ENCODE measurements at places on chromosomes 5 and 9.

- DNase-seq: no peak
Observed at GRCh38 chr9:36945999-36946398, 88.1 kb downstream of the PAX5 start.

DNA sequence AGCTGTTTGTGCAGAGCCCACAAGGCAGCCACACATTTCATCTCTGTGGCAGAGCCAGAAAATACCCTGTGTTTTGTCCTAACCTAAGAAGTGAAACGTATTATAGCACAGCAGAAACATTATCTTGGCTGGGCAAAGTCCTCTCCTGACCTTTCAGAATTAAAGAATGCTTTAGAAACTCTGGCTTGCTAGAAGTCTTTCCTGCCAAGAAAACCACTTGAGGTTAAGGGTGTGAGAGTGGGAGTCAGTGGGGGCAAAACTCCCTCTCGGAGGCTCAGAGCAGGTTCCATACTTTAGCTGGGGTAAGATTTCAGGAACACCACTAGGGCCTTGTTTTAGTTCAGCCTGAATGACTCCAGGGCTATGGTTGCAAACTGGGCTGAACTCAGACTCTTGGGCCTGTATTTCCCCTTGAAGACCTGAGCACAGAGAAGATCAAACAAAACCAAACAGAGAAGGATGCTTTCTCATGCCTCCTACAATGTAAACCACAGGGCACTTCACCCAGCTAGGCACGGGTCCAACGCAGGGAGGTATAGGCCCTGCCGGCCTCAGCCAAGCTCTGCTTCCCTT, 48.0 kb downstream of the ZNF366 start:
- no peak for DNase-seq

DNA sequence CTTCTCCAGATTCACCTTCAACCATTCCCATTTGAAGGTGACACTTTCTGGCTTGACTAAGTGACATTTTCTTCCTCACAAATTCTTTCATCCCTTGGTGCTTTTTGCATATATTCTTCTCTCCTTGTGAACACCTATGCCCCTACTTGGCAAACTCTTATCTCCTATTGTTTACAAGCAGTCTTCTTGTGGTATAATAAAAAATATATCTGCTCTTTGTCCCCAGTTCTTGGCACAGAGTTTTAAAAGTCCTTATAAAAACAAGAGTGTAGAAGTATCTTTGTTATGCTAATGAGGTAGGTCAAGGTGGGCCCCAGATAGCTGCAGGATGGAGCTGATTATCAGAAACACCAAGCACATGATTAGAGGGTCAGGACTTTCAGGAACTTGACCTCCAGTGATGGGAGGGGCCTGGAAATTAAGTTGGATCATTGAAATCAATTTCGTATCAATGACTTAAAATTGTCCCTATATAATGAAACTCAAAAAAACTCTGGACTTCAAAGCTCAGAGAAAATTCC, 38.0 kb downstream of the TMEM161B start:
- DNase-seq: no peak

DNA sequence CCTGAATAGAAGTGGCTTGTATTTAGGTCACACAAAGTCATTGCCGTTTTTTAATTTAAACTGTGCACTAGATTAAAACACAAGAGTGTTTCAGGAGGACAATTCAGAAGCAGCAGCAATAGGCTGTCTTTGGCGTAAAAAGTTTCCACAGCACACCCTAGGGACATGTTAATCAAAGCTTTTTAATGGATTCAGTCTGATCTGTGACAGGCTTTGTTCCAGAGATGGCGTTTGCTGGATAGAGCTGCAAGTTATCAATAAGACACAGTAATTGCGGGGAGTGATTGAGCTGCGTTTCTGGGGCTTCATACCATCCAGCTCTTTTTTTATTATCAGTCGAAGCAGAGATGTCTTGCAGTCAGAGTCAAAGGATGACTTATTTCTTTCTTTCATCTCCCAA, 300.3 kb downstream of the ZNF608 start:
- no peak for DNase-seq

GRCh38 chr5:10161778-10162177, 87.9 kb downstream of the ATPSCKMT start:
- DNase-seq: no peak

GRCh38 chr5:1823381-1824034, 22.3 kb downstream of the NDUFS6 start:
- no peak for DNase-seq

GRCh38 chr5:1186351-1187233, 14.8 kb upstream of the SLC6A19 start:
- no peak for DNase-seq

DNA sequence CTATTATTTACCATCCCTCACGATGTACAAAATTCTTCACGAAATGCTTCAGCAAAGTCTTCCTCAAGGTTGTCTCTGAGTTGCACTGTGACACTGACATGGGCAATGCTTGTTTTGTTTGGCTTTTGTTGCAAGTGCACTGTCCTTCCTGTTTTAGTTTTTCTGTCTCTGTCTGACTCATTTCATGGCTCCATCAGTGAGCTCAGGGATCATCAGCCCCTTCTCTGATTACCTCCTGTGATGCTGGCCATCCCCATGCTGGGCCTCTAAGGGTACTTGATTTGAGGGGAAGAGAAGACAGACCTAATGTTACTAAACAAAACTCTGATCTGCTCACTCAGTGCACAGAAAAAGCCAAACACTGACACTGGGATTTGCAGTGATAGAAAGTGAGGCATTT, 37.6 kb upstream of the STX17 start:
- peak; percentile 68 for DNase-seq

DNA sequence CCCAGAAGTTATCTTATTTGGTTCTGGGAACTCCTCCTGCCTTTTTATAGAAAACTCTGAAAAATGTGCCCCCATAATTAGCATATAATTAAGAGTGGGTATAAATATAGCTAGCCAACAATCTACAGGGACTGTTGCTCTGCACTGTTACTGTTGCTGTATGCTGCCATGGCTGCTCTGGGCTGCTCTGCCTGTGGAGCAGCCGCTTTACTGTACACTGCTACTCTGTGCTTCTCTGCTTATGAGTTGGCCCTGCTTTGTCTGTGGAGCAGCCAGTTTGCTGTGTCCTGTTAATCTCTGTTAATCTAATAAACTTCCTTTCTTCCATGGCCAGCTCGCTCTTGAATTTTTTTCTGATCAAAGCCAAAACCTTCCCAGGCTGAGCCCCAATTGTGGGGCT, 2244.0 kb upstream of the ACO1 start:
- no peak for DNase-seq

- DNase-seq: no peak
Observed at GRCh38 chr5:125422342-125422741, 675.9 kb upstream of the ZNF608 start.

GRCh38 chr9:6567140-6567591, 78.4 kb downstream of the GLDC start:
- peak; percentile 94 for DNase-seq

DNA sequence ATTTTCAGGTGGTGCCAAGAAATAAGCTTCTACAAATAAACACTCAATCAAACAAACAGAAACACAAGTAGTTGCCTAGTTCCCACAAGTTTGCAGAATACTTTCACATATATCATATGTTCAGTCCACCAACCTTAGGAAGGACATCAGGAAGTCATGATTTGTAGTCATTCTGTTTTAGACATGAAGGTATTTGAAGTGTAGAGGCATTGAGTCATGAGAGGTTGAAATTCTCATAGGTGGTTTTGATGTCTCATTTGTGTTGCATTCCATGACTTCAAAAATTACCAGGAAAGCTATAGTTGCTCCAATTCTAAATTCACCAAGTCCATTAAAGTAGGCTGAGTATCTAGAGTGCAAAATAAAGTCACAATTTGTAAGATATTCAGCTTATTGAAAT, 159.0 kb downstream of the KCTD16 start:
- DNase-seq: no peak

- peak; percentile 48 for DNase-seq
Observed at GRCh38 chr5:37495210-37495609, 116.1 kb downstream of the WDR70 start.

- DNase-seq: no peak
Observed at GRCh38 chr9:135971892-135972291, 10.7 kb upstream of the UBAC1 start.

GRCh38 chr5:174837919-174838902, 113.8 kb downstream of the MSX2 start:
- peak; percentile 96 for DNase-seq

DNA sequence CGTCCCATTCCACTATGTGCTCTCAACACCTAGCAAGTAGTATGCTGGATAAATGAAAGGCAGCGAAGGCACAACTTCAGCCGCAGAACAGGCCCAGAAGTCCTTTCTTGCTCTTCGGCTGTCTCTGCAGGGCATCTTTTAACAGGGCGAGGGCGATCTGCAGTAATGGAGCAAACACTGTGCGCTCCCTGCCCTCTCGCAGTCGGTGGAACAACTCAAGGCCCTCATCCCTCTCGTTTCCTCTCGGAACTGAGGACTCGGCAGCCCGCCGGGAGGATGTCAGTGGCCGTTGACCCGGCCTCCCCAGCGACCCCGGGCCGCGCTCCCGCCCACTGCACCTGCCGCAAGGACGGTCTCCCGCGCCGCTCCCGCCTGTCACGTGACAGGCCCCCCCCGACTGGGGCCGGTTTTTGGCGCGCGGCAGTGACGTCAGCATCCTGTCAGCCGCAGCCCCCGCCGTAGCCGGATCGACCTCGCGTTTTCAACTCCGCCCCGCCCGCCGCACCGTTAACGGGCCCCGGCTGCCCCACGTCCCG, 1.1 kb downstream of the ZNF367 start:
- DNase-seq: peak; percentile 78

DNA sequence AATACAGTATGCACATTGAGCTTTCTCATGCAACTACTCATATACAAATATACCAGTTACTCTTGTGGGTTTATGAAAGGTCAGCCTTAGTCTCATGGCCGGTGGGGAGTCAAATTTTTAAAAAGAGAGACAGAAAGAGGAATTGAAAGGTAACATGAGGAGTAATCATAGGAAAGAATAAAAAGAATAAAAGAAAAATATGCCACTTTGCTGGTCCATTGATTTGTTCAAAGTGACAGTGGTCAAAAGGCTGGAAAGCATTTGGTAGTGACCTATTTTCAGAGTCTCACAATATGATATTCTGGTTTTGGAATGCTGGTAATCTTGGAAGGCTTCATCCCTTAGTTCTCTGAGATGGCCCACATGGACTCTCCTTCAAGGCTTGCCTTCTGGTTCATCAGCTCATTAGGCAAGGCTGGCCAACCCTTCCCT, 67.0 kb downstream of the ZNF366 start:
- peak; percentile 27 for DNase-seq

GRCh38 chr5:31066655-31067328, 126.7 kb upstream of the CDH6 start:
- peak; percentile 82 for DNase-seq

DNA sequence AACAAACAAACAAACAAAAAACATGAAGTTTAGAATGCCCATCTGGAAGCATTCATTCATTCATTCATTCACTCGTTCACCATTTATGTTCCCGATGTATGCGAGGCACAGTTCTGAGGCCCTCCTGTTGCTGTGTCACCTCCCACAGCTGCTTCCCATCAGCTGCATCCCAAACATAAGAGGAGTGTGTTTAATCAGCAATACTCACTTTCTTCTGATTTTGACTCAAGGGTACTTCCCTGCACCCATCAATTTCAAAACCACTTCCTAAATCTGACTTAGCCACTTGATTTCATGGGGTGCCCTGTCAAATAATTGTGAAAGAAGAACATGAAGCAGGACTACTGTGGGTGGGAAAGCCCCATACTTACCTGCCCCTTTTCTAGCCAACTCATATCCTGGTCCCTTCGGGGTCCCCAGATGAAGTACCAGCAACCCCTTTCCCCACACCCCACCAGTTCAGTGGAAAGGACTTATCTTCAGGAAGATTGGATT, 128.0 kb upstream of the IL12B start:
- DNase-seq: no peak

DNA sequence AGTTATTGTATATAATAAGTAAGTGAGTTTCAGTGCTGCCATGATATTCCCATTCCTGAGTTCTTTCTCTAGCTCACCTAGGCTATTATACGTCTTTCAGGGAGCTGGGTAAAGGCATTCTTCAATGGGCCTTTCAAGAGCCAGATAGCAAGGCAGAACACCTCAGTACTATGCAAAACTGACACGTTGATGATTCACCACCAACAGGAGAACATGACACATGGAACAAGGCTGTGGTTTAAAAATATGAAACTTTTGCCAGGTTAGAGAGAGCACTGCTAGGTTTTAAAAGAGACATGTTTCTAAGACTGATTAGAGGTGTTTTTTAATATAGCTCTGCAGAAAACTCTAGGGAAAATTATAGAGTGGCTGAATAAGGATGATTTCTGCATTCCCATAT, 95.9 kb downstream of the UGCG start:
- peak; percentile 52 for DNase-seq

- no peak for DNase-seq
Observed at GRCh38 chr5:132008961-132009680, 2.3 kb downstream of the ACSL6 start.

DNA sequence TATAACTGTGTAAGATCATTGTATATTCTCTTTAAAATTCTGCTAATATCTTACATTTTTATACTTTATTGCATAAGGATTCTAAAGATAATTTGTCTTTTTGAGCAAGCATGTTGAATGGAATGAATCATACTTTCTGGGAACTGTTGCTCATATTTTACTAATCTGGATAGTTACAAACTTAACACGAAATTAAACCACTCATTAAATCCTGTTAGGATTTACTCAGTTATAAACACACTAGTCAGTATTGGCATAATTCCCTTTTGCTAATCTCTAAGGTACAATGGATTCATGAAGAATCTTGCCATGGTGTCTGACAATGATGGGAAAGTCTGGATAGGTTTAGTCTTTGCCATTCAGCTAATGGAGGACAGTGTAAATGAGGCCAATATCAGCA, 338.1 kb upstream of the SMC2 start:
- no peak for DNase-seq

- peak; percentile 2 for DNase-seq
Observed at GRCh38 chr9:11892401-11892800, 800.8 kb upstream of the TYRP1 start.

GRCh38 chr5:72184408-72184807, 77.1 kb downstream of the MAP1B start:
- no peak for DNase-seq

- peak; percentile 70 for DNase-seq
Observed at GRCh38 chr5:96968074-96968473, 32.2 kb downstream of the LNPEP start.

GRCh38 chr5:100026606-100027005, 508.6 kb upstream of the FAM174A start:
- DNase-seq: no peak

All from fibroblast of skin of back (primary cell).